Activated CD8-positive, alpha-beta memory T cell treated with anti-CD3 and anti-CD28 coated beads for 1 hour (primary cell): ENCODE measurements at places on chromosomes 7 and 10.

- no peak for DNase-seq
Observed at GRCh38 chr10:34206078-34206934, 608.8 kb downstream of the PARD3 start.

- no peak for DNase-seq
Observed at GRCh38 chr10:116891208-116891607, 41.9 kb downstream of the ENO4 start.

DNA sequence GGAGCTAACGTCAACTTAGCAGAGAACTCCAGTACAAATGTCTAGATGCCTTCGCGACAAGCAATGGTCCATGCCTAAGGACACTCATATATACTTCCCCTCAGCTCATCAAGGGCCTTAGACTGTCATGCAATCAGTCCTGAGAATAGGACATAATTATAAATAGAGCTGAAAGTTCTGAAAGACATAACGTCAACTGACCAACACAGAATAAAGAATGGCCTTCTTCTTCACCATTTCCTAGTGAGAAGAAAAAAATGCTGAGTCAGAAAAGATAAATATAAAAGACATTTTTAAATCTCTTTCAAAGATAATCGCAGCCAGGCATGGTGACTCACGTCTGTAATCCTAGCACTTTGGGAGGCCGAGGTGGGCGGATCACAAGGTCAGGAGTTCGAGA is 83.2 kb downstream of the ARMH3 start:
- DNase-seq: no peak

- no peak for DNase-seq
Observed at GRCh38 chr7:4834601-4835397, 27.0 kb downstream of the PAPOLB start.

DNA sequence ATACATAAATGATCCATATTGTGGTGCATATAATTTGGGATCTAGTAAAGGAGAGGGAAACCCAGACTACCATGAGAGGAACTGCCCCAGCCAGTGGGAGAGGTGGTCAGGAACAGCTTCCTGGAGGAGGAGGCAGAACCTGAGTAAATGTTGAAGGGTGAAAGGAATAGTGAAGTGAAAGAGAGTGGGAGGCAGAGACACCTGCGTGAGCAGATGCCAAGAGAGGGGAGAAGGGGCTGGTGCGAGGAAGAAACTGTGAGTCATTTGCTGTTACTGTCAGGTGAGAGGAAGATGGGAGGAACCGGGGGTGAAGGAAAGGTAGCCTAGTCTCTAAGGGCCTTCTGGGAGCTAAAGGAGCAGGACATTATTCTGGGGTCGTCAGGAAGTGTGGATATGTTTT is 294.8 kb downstream of the GRID1 start:
- no peak for DNase-seq

DNA sequence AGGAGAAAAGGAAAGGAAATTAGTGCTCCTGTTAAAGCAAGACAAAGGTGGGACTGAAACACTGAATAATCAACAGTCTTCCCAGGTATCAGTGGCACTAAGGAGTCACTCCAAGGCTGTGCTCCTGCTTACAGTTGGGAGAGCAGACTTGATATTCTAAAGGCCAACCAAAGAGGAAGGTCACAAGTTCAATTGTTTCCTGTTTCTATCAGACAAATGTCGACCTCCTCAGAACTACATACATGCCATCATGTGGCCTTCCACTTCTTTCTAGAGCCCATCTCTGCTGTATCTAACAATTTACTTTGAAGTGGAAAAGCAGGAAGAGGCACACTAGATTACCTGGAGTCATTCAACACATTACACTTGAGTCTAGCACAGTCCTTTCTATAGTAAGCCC is 3.4 kb downstream of the ZNF239 start:
- DNase-seq: no peak

GRCh38 chr10:16392531-16393069 is 44.2 kb upstream of the PTER start:
- DNase-seq: no peak

DNA sequence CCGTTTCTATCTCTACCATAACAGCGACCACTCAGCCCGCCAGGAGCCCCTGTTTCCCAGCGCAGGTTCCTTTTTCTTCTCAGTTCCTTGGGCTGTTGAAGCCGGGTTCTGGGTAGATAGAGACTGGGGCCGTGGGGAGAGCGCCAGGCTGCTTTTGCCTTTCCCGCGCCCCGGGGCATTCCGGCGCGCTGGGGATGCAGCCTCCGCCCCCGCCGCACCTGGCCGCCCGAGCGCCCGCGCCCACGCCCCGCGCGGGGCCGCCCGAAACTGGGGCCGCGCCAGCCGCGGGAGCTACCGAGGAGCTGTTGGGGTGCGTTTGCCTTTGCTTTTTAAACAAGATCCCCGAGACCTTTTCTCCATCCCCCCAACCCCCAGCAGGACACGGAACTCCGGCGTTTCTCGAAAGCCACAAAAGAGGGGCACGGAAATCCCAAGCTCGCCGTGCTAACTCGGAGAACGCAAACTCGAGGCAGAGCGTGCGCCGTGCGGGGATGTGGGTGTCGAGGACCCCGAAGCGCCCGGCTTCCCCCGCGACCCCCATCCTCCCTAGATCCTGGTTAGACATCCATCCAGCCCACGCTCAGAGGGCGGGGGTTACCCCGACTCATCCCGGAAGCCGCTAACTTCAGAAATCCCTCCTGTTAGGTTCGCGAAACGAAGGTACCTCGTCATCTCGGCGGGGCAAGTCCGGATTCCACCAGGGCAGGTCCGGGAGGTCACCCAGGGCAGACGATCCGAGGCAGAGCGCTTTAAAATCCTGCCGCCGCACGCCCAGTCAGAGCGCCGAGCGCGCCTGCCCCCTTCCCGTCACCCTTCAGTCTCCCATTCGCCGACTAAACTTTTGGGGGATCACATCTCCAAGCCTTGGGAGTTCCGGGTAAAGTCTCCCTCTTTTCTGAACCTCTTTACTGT is 1.0 kb downstream of the GRM8 start:
- DNase-seq: no peak

- no peak for DNase-seq
Observed at GRCh38 chr7:137667633-137668387, 179.0 kb downstream of the DGKI start.

GRCh38 chr7:73712773-73713172 is 6.7 kb downstream of the STX1A start:
- DNase-seq: no peak

DNA sequence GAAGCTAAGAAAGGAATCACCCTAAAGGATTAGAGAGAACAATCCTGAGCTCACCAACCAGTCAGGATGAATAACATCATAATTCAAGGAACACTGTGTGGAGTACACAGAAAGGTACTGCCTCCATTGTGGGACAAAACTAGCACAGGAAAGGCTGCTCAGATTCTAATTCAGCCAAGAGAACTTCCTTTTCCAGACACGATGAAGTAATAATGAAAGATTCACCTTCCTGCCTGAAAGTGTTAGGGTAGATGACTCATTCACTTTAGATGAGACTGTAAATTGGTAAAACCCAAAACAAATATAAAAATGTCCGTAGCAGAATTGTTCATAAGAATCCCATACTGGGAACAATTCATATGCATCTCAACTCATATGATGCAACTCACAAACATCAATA is 167.2 kb downstream of the CDC14C start:
- DNase-seq: no peak

- DNase-seq: no peak
Observed at GRCh38 chr10:7162331-7162730, 248.5 kb downstream of the SFMBT2 start.

DNA sequence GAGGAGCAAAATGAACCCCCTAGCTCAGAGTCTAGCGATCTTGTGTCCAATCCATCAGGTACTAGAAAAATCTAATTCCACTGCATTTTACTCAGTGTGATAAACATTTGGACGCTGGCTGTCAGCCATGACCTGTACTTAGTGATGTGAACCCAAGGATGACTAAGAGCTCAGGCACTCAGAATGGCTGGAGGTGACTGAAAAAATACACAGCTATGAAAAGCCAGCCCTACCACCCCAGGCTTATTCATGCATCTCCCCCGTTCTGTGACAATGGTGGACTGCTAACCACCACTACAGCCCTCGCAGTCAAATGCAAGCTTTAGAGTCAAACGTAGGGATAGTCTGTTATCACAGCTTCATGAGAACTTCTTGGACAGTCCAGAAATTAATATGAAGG is 14.9 kb downstream of the AFAP1L2 start:
- no peak for DNase-seq

DNA sequence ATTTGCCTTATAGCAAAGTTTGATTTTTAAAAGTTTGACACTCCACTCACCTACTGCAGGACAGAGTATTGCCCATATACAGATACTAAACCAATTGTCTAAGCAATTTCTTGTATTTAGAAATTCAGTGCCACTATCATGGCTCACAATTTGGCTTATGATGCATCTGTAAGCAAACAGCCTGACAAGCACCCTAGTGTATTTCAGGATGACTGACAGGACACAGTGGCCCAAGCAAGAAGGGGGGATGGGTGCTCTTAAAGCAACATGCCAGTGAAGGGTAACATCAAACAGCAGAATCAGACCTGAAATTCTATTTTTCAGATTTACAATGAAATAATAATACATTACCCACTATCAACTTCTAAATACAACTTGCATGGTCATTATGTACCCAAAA is 30.5 kb downstream of the CTNNA3 start:
- DNase-seq: no peak

GRCh38 chr7:14235056-14235455 is 245.6 kb upstream of the ETV1 start:
- DNase-seq: no peak

- no peak for DNase-seq
Observed at GRCh38 chr7:41536122-41536872, 166.6 kb downstream of the INHBA start.

GRCh38 chr7:86366946-86367345 is 276.8 kb upstream of the GRM3 start:
- DNase-seq: no peak

DNA sequence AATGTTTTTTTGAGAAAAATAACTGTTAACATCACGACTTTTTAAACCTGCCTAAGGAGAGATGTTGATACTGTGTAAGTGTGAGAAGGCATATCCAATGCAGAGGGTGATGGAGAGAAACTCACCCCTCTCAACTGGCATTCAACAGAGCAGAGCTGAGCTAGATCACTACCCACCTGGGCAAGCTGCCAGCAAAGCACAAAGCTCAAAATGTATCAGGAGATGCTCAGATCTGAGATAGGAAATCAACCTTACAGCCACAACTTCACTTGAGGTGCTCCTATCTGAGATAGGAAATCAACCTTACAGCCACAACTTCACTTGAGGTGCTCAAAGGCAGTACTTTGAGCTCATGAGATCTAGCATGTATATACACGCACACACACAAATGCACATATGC is 151.5 kb upstream of the PDE1C start:
- DNase-seq: no peak

GRCh38 chr10:22386503-22386902 is 41.2 kb downstream of the SPAG6 start:
- DNase-seq: no peak

DNA sequence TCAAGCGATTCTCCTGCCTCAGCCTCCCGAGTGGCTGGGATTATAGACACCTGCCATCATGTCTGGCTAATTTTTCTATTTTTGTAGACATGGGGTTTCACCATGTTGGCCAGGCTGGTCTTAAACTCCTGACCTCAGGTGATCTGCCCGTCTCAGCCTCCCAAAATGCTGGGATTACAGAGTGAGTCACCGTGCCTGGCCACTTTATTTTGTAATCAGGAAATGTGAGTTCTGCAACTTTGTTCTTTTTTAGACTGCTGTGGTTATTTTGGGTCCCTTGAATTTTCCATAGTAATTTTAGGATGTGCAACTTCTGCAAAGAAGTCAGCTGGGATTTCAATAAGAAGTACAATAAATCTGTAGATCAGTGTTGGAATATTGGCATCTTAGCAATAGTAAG is 96.8 kb downstream of the CYTH3 start:
- DNase-seq: no peak

DNA sequence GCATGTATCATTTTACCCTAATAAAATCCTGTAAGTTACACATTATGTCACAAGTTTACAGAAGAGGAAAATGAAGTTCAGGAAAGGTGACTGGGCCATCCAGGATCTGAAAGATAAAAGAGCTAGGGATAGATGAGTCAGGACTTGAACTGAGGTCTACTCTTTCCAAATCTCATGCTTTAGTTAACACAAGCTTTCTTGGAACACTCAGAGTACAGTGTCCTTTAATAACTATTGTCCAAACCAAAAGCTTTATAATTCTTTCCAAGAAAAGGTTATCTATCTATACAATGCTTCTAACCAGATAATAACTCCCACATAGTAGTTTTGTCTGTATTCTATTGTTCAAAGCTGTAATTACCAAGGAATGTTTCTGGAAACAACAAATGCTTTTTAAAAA is 164.6 kb downstream of the LRRN3 start:
- DNase-seq: no peak

- DNase-seq: no peak
Observed at GRCh38 chr7:18426564-18427226, 68.9 kb upstream of the HDAC9 start.

DNA sequence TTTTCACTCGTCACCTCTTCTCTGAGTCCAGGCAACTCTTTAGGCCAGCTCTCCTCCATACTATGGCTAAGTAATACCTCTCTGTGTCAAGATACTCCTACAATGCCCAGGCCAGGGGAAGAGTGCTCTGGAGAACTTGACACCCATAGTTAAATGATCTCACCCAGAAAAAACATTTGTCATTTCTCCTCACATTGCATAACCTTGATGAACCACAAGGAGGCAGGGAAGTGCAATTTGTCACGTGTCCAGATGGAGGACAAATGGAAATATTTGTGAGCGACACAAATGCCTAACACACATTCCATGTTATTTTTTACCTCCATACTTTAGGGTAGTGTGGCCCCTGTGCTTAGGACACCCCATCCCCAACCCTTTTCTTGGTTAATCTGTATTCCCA is 78.3 kb downstream of the HTR7 start:
- DNase-seq: no peak

DNA sequence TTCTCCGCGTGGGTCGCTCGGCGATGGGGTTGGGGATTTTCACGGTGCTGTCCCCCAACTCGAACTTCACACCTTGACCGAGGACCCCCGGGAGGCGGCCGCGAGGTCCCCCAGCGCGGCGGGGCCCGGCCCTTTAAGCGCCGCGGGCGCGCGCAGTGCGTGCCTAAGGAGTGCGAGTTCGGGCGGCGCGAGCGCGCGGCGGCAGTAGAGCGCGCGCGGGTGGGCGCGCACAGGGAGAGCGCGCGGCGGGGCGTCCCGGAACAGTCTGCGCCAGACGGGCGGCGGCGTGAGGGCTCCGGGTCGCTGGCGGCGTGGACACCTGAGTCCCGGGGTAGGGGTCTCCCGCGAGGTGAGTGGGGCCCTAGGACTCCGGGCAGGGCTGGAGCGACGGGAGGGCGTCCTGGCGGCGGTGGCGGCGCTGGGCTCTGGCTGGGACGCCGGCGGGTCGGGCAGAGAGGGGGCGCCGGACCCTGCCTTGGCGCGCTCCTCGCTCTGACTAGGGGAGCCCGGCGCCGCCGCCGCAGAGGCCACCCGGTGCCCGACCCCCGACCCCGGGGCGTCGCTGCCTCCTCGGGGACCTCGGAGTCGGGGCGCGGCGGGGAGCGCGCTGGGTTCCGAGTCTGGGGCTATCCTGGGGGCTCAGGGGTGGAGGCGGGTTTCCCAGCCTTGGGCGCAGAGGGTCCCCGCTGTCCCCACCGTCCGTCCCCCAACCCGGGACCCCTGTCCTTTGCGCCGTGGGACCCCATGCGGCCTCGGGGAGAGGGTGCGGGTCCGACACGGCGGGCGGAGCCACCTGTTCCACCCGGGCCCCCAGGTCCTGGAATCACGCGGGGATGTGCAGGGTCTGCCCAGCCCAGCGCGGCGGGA is at the start of gene PROSER2:
PROSER2 (plus strand) TSS at position 235 of the 867 bp plus-strand sequence. CDS start 28,722 bp downstream, outside the sequence.
- DNase-seq: no peak

- DNase-seq: no peak
Observed at GRCh38 chr10:58574058-58574457, 61.4 kb downstream of the BICC1 start.
